Fibroblast of skin of scalp (primary cell): ENCODE measurements at places on chromosomes 1 and 21.

GRCh38 chr1:198273748-198274295 is 117.0 kb downstream of the NEK7 start:
- no peak for DNase-seq

DNA sequence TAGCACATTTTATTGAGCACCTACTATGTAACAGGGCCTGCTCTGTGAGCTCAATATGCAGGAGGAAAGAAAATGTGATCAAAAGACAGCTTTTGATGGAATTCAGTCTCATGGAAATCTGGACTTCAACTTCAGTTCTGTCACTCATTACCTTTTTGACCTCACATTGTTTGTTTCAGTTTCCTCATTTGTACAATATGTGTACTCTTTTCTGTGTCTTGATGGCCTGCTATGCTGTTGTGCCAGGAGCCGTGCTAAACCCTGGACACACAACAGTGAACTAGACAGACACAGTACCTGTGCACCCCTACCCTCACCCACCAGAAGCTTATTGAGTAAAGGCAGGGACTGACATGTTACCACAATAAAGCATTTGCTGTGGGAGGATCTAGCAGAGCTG is 162.9 kb upstream of the FGGY start:
- no peak for DNase-seq

- peak; percentile 71 for DNase-seq
Observed at GRCh38 chr1:84603941-84604830, 29.9 kb upstream of the CTBS start.

DNA sequence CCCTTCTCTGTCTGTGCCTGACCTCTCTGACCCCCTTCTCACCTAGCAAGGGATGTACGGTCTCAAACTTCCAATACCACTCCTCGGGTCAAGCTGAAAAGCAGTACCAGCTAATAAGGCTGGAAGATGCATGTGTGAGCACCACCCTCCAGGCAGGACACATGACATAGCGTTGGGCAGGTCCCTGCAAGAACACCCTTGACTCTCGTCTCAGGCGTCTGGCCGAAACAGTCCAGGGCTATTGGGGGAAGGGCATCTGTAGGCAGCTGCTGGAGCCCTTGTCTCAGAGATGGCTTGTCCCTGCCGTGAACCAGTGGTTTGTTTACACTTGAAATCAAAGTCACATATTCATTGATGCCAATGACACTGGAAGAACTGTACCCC is 56.5 kb downstream of the CD46 start:
- no peak for DNase-seq

GRCh38 chr1:2430592-2430973 is 18.2 kb upstream of the PEX10 start:
- no peak for DNase-seq

DNA sequence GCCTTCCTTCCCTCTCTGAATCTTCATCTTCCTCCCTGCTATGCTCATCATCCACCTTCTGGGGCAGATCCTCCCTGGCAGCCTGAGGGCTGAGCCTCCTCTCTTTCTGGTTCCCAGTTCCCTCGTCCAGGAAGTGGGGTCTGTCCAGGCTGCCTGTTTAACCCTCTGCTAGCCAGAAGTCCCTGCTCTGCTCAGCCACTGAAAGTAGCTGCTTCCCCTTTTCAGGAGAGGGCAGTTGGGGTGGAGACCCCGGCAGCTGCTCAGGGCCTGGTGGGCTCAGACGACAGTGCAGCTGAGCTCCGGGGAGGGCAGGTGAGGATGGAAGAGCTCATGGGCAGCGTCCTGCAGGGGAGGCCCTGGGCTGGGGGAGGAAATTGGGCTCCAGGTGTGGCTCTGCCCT is 43.1 kb upstream of the ETV3 start:
- no peak for DNase-seq

- no peak for DNase-seq
Observed at GRCh38 chr1:15455522-15455921, 1.0 kb upstream of the CELA2A start.

- no peak for DNase-seq
Observed at GRCh38 chr1:207009182-207009850, 23.2 kb downstream of the C1orf116 start.

GRCh38 chr1:185969524-185969991 is 235.4 kb downstream of the HMCN1 start:
- DNase-seq = peak; percentile 75

- DNase-seq = peak; percentile 74
Observed at GRCh38 chr1:119101563-119101962, 38.9 kb downstream of the WARS2 start.

DNA sequence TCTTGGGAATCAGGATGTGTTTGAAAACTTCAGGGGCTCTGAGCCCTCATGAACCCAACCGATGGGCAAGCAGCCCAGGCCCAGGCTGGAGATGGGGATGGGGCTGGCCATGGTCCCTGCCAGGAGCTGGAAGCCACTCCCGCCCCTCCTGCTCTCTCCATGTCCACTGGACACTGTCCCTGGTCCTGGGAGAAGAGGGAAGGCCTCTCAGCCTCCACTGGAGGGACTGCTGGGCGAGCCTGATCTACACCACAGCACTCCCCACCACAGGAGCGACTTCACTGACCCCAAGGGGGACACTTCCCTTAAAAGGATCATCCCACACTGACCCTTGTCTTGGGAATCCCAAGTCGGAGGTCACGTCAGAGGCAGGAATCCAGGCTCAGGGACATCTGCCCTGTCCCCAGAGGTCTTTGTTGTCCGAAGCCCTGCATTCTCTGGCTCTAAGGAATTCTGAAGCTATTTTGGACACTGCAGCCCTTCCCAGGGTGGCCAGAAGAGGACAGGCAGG is 16.9 kb upstream of the COL18A1 start:
- no peak for DNase-seq

GRCh38 chr1:157482174-157482573 is 70.1 kb downstream of the FCRL5 start:
- no peak for DNase-seq

- DNase-seq = peak; percentile 68
Observed at GRCh38 chr1:191671236-191671635, 487.0 kb upstream of the RGS18 start.

GRCh38 chr1:56788588-56788987 is 30.6 kb downstream of the FYB2 start:
- DNase-seq = no peak

- peak; percentile 13 for DNase-seq
Observed at GRCh38 chr1:235624721-235625333, 24.8 kb downstream of the GNG4 start.

- no peak for DNase-seq
Observed at GRCh38 chr1:223147873-223148272, 4.8 kb upstream of the TLR5 start.

- no peak for DNase-seq
Observed at GRCh38 chr1:225534135-225534534, 106.3 kb upstream of the LBR start.

- DNase-seq = no peak
Observed at GRCh38 chr21:44657635-44658540, at the start of gene KRTAP12-3. KRTAP12-3 (plus strand) TSS chr21:44657932; CDS start chr21:44657980, 48 bp downstream.

- DNase-seq = no peak
Observed at GRCh38 chr1:217871955-217872354, 240.8 kb downstream of the SPATA17 start.
